Activated CD4-positive, CD25-positive, alpha-beta regulatory T cell treated with anti-CD3 and anti-CD28 coated beads, Interleukin-2, amount 50 U/mL, for 16 hours (primary cell): ENCODE measurements at places on chromosomes 3 and 15.

- no peak for DNase-seq
Measured at GRCh38 chr3:184524981-184525336, 36.6 kb upstream of the EPHB3 start.

DNA sequence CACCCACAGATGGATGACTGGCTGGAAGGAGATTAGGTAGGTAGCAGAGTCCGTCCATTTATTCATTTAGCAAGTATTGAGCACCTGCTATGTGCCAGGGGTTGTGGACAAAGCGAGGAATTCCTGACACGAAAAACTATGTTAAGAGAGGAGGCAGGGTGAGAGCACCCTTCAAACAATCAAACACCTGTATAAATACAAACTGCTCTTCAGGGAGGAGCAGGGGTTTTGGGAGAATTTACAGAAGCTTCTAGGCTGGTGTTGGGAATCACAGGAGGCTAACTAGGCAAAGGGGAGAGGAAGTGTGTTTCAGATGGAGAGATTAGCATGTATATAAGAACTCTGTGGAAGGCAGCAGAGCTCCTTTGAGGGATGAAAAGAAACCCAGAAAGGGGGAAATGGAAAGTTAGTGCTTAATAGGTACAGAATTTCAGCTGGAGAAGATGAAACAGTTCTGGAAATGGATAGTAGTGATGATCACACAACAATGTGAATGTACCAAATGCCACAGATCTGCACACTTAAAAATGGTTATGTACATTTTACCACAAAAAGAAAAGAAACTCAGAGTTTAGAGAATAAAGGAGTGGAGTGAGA, 805 bp upstream of the SEC22C start:
- DNase-seq = no peak

GRCh38 chr3:66991459-66991858, 6.6 kb upstream of the KBTBD8 start:
- DNase-seq = no peak

- no peak for DNase-seq
Measured at GRCh38 chr3:10494180-10494579, 11.2 kb downstream of the ATP2B2 start.

DNA sequence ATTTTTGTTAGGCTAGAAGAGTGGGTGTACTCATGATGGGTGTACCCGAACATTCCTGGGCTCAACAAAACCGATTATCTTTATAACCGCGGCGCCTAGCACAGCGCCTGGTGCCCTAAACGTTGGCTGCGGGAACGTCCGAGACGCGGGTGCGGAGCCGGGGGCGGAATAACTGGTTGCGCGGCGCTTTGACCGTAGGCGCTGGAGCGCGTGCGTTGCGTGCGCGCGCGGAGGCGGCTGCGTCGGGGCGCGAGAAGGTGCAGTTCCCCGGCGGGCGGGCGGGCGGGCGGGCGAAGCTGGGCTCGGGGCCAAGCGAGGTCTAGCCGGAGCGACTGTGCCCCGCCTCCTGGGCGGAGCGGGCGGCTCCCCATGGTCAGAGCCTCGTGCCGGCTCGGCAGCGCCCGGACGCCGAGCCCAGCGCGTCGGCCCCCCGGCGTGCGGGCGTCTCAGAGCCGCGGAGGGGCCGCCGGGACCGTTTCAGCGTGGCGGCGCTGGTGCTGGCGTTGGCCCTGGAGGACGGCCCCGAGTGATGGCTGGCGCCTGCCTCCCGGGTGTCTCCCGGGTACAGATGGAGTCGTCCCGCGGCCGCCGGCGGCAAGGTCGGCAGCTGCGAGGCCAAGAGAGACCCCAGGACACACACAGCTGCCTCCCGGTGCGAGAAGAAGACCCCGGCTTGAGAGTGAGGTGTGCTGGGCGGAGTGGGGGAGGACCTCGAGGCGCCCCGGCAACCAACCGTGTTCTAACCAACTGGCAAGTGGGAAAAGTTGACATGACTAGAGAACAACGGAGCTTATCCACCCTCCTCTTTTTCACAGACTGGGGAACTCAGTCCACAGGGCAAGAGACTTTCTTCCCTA, at the start of gene PLAAT1:
PLAAT1 (plus strand) TSS at position 373 of the 857 bp plus-strand sequence. CDS start 14,429 bp downstream, outside the sequence.
- no peak for DNase-seq

DNA sequence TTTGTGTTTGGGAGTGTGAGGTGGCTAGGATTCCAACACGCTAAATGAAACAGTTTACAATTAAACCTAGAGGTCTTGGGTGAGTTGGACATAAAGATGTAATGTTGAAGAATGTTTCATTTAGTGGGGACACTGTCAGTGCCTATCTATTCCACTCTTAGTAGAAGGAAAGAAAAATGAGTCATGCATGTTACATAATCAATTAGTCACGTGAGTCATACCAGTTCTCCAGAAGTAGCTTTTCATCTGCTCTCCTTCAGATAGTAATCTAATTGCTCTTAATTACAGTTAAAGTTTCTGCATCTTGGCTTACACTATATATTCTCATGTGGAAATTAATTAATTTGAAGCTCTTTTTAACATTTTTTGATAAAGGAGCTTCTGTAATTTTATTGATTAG, 115.7 kb upstream of the P2RY1 start:
- DNase-seq = no peak

DNA sequence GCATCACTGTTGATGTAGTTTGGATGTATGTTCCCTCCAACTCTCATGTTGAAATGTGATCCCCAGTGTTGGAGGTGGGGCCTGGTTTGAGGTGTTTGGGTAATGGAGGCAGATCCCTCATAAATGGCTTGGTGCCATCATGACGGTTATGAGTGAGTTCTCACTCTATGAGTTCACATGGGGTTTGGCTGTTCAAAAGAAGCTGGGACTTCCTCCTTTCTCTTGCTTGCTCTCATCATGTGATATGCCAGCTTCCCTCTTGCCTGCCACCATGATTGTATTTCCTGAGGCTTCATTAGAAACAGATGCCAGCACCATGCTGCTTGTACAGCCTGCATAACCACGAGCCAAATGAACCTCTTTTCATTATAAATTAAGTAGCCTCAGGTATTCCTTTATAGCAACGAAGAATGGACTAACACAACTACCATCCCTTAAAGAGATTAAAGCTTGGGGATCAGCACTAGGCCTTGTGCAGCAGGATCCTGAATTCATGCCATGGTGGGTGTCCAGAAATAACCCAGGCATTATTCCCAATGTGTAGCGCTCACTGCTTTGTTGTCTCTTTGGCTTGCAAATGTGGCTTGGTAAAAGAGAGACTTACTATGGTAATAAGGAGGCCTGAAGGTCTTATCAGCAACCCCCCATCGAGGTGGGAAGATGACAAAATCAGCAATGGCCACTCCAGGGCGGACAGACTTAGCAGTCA, 41.9 kb downstream of the NDUFB4 start:
- DNase-seq = no peak

DNA sequence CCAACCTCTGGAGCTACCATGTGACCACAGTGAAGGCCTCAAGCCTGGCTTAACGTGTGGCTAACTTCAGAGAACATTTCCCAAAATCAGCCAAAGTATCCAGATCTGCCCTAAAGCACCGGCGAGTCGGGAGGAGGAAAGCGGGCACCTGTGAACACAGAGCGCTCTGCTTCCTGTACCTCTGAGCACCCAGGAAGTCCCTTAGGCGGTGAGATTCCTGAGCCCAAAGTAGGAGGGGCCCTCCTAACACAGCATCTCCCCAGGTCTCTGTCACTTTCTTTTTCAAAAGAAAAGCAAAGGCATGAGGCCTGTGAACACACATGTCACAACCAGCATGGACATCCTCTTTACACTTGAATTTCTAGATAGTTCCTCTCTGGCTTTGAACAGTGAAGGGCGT, 944 bp upstream of the EIF4E3 start:
- DNase-seq = no peak
